IMR-90 (cell line): ENCODE measurements at places on chromosomes 7 and 10.
A peak's percentile ranks its signal among the peaks of the same experiment; 100 is the strongest.

DNA sequence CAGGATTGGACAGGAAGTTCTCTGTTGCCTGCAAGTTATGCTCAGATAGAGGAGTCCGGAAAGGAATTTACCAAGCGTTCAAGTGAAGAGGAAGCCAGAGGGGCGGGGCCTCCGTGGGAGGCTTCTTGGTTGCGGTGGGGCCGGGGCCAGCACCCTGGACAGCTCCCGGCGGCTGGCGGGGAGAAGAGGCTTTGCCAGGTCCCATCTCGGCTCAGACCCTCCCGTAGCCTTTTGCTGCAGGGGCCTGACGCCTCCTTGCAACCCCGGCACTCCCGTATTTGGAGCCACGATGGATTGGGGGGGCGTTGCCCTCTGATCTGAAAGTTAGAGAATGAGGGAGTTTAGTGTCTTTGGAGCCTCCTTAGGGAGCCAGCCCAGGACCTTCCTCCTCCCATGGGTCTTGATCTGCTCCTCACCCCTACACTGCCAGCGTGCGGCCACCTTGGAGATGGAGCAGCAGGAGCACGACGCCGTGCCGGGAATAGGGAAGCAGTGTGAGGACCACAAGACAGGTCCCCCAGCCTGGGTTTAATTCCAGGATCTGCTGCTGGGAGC is 3.1 kb upstream of the SLC18A3 start:
- DNase-seq: peak; percentile 45

GRCh38 chr10:130404476-130405055 is 268.4 kb downstream of the GLRX3 start:
- DNase-seq: no peak

- DNase-seq: no peak
Measured at GRCh38 chr7:30133736-30134610, 813 bp upstream of the MTURN start.

DNA sequence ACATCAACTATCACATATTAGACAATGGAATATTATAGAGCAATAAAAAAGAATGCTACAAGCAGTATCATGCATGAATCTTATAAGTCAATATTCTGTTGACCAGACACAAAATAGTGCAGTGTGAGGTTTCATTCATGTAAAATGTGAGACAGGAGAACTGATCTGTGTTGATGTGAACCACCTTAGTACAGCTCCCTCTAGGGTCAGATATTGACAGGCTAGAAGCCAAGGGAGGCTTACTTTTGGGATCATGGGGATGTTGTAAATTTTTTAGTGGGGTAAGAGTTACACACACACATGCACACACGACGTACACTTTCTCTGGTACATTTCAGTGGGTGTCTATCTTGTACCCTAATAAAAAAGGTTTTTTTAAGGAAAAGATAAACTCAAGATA is 231.6 kb upstream of the FOXK1 start:
- no peak for DNase-seq

DNA sequence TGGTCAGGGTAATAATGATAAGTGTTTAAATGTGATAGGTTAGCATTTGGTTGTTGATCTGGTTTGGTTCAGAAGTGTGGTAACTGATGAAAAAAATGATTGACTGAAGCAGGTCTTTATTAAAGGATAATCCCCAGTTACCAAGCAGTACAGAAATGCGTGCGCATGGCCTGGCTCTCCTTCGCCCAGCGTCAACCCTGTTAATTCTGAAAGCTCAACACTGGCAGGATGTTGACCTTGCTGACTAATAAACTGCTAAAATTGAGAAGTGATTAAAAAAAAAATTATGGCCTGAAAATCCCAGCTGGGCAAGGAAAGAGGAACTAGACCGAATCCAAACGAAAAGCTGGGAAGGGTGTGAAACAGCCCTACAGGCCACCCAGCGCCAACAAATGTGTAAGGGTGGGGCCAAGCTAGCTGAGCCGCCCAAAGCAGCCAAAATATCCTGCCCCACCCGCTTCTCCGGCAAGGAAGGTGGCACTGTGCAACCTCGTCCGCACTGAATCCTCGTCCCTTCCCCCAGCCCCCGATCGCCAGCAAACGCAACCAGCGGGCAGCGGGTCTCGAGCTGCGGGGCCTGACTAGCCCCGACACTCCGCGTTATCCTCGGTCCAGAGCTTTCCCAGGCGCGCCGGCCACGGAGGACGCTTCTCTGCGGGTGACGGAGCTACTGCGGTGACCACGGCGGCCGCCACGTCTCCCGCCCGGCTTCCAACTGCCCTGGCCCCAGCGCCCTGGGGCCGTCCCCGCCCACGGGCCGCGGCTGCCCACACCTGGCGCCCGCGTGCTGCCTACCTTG is 561 bp downstream of the SHTN1 start:
- DNase-seq: peak; percentile 6

DNA sequence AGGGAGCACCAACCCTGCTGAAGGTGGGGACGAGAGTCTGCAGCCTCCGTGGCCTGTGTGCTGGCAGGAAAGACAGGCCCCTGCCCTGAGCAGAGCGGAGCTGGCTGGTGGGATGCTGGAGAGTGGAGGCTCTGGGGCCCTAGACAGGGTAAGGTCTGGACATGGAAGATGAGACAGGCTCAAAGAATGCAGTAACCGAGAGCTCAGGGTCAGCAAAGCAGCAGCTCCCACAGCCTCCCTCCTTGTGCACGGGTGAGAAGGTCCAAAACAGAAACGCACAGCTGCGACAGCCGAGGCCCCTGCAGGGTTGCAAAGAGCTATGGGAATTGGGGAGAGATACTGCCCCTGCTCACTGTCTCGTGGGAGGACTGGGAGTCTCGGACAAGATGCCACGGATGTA is 80.5 kb downstream of the TNS3 start:
- peak; percentile 96 for DNase-seq

- DNase-seq: no peak
Measured at GRCh38 chr7:64610997-64611396, 48.1 kb upstream of the ZNF680 start.

GRCh38 chr7:21327422-21328409 is 100.2 kb upstream of the SP4 start:
- no peak for DNase-seq

GRCh38 chr7:8597565-8597964 is 164.2 kb downstream of the NXPH1 start:
- no peak for DNase-seq

DNA sequence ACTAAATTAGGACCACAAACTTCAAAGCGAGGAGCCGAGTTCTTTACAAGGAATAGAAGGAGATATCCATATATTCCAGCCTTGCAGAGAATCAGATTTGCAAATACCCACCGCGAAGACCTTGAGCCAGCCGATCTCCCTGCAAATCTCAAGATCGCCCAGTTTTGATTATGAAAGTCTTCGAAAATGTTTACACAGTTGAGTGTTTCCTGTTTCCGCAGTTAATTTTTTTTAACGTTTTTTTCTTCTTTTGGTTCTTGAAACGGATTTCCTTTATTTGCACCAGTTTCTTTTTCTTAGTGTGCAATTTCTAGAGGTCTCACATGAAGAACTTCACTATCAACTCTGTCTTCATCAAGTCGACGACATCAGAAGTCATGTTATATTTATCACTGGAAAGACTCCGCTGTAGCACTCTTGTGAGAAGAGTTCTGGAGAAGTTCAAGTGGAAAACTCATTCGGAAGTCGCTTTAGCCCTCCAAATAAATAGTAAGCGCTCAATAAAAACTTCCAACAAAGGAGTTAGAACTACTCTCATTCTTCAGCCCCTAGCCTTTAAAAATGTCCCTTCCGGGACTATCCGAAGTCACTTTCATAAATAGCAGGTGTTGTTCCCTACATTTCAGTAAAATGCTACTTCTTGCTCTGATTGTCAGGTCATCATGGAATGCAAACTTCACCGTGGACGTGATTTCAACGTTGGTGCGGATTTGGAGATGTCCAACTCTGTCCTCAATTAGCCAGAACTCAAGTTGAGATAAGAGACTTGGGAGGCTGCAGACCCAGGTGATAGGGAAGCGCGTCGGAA is 11.9 kb upstream of the SPAG6 start:
- no peak for DNase-seq

GRCh38 chr10:46020344-46020657 is 10.1 kb downstream of the NCOA4 start:
- no peak for DNase-seq

DNA sequence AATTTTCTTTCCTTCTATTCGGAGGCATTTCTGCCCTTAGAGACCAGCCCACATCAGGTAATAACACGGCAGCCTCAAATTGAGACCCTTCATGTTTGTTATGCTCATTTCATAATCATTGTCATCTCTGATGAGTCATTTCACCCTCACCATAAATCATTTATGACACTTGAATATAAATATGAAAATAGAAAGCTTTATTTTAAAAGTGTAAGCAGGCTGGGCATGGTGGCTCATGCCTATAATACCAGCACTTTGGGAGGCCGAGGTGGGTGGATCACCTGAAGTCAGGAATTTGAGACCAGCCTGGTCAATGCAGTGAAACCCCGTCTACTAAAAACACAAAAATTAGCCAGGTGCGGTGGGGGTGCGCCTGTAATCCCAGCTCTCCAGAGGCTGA is 57.4 kb upstream of the EGFR start:
- no peak for DNase-seq

GRCh38 chr7:135995748-135996147 is 18.6 kb upstream of the MTPN start:
- peak; percentile 37 for DNase-seq

- peak; percentile 44 for DNase-seq
Measured at GRCh38 chr10:44384601-44385025, 284 bp downstream of the CXCL12 start.

DNA sequence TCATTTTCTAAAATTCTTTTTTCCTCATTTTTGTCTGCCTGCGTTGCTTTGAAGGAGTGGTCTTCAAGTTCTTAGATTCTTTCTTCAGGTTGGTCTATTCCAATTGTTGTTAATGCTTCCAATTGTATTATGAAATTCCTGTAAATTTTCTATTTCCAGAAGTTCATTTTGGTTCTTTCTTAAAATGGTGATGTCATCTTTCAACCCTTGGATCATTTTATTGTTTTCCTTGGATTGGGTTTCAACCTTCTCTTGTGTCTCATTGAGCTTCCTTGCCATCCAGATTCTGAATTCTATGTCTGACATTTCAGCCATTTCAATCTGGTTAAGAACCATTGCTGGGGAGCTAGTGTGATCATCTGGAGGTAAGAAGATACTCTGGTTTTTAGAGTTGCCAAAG is 33.1 kb downstream of the PNLIPRP2 start:
- DNase-seq: no peak

GRCh38 chr10:24744946-24745345 is 21.3 kb upstream of the ARHGAP21 start:
- peak; percentile 16 for DNase-seq

DNA sequence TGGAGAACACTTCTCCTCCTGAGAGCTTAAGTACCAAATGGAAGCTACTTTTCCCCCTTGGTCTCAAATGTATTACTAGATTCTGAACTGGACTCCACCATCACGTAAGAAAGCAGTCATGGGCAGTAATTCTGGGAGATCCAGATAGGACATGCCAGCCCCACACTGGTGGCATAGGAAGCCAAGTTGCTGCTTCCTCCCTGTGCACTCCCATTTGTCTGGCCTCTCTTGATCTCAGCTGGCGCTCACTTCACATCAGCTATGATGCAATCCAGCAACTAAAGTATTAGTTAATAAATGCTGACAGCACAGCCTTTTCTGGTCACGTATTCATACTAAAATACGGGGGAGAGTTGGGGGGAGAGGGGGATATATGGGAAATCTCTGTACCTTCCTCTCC is 3.4 kb upstream of the IL6 start:
- no peak for DNase-seq

DNA sequence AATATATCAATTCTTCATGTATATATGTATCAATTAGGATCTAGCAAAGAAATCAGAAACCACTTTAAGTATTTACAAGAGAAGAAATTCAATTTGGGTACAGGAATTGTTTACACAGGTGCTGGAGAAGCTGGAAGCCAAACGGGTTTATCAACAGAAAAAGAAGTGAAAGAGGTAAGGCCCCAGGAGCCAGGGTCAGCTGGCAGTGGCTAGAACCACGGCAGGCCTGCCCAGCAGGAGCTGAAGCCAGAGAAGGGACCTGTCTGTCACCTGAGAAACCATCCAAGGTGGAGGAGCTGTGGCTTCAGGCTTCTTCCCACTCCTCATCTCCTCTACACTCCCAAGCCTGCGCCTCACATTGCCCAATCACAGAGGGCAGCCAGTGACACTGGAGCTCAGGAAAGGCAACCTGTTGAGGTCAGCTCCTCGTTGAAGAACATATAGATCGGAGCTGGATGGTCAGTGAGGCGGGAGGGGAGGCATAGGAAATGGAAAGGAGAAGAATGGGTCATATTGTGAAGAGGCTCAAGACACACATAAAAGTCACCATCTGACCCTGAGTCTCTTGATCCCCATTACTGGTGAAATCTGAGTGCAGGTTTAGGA is 182.6 kb downstream of the REEP3 start:
- DNase-seq: no peak

- no peak for DNase-seq
Measured at GRCh38 chr7:56447864-56448693, 331.9 kb upstream of the NUPR2 start.

GRCh38 chr7:48040944-48041652 is 5.8 kb downstream of the C7orf57 start:
- no peak for DNase-seq

- peak; percentile 10 for DNase-seq
Measured at GRCh38 chr10:13920031-13920430, 333.3 kb downstream of the PRPF18 start.

DNA sequence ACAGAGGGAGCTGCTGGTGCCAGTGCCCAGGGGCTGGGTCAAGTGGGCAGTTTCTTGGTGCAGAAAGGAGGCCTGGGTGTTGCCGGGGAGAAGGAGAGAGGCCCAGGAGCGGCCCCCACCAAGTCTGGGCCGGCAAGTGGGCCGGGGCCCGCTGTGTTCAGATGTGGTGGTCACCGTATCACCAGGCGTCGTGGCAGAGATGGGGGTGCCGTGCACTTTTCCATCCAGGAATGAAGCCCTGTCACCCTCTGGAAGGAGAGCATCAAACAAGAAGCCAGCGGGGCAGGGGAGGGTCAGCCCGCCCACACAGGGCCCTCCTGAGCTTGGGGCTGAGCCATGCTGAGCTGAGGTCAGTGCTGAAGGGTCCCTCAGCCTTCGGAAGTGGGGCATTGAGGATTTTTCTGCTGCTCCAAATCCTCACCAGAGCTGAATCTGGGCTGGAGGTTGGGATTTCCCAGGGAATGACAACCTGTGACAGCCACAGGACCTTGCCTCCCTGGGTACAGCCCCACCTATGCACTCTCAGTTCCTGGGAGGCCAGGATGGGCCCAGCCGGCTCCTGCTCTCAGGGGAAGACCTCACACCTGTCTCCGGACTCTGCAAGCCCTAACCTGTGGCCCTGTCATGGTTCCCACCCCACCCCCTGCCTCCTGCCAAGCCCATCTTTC is 27.9 kb upstream of the INPP5A start:
- no peak for DNase-seq

DNA sequence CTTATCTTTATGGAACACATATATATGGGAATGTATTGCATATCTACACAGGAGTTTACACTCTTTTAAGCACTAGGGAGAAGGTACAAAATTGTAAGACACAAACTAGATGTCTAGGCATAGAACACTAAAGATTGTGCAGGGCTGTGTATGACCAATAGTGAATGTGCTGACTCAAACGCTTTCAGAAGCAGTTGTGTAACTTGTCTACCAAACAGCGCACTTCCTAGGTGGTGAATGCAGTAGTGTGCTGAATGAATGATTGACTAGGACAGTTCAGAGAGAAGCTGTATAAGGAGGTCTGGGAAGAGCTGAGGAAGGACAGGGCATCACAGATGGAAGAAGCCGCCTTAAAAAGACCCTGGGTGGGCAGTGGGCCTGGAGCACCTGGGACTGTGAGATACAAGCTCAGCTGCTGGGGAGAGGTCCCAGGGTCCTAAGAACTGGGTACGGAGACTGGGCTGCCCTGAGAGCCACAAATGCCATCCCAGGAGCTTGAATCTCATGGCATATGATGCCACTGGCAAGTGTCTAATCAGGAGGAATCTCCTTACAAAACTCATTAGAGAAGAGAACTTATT is 14.2 kb downstream of the CLRN3 start:
- no peak for DNase-seq

- DNase-seq: no peak
Measured at GRCh38 chr7:43664681-43665080, 64.6 kb downstream of the COA1 start.
